Adipocyte (in vitro differentiated cells): ENCODE measurements at places on chromosomes 3 and 15.
A peak's percentile ranks its signal among the peaks of the same experiment; 100 is the strongest.

DNA sequence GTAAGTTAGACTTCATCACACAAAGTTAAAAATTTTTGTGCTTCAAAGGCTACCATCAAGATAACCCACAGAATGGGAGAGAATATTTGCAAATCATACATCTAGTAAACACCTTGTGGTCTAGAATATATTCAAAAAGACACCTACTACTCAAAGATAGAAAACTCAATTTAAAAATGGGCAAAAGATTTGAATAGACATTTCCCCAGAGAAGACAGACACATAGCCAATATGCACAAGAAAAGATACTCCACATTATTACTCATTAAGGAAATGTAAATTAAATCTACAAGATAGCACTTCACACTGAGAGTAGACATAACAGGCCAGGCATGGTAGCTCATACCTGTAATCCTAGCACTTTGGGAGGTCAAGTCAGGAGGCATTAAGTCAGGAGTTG is 87.8 kb upstream of the MANF start:
- DNase-seq, result no peak

- DNase-seq, result no peak
Observed at GRCh38 chr3:119632216-119632615, 28.2 kb downstream of the POPDC2 start.

DNA sequence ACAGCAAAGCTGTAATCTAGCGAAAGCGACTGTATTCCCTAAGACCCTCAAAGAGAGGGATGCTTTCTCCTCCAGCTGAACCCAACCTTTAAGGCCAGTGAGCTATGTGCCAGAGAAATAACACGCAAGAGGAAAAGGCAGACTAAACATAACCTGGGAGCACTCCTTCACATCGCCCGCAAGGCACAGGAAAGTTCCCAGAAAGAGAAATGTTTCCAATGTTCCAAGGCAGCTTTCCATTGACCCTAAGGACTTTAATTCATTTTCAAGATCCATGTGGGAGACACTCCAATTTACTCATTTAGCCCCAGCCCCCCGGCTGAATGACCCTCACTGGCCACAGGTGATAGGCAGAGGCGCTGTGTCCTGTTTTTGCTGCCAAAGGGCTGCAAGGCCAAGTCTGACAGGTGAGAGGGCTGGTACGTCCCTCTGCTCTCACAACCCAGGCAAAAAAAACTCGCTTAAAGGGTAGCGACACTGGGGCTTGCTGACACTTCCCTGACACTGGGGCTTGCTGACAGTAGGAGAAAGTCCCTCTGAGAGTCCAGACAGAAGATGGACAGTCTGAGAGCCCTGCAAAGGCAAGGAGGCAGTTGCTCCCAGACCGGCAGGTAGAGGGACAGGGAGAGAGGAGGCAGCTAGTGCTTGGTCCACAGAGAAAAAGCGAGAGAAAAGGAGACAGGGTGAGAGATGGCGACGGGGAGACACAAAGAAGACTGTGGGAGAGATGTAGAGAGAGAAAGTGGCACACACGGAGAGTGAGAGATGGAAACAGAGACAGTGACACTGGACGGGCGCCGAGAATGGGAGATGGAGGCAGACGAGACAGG is 702 bp downstream of the ARHGEF3 start:
- no peak for DNase-seq

GRCh38 chr15:74453925-74454763 is 6.8 kb downstream of the UBL7 start:
- no peak for DNase-seq

GRCh38 chr3:114104414-114104813 is 47.9 kb downstream of the QTRT2 start:
- peak; percentile 22 for DNase-seq

DNA sequence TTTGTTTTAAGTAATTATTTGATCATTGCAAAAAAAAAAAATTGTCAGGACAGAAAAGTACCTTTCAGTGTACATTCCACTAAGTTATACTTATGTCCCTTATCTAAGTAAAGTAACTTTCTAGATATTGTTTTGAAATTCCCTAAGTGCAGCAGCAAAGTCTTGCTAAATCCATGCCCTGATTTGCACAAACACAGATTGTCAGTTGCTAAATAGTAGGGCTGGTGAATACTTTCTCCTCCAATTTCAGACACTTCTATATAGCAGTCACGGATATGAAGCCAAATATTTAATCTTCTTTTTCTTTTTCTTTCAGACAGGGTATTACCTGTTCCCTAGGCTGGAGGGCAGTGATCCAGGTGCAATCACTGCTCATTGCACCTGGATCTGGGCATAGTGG is 12.9 kb downstream of the LRRC2 start:
- peak; percentile 73 for DNase-seq

GRCh38 chr3:118963711-118964110 is 70.9 kb downstream of the IGSF11 start:
- no peak for DNase-seq

GRCh38 chr3:42819351-42819965 is 10.2 kb downstream of the ACKR2 start:
- no peak for DNase-seq

- DNase-seq, result peak; percentile 39
Observed at GRCh38 chr15:66927201-66928077, 138.0 kb upstream of the SMAD3 start.

DNA sequence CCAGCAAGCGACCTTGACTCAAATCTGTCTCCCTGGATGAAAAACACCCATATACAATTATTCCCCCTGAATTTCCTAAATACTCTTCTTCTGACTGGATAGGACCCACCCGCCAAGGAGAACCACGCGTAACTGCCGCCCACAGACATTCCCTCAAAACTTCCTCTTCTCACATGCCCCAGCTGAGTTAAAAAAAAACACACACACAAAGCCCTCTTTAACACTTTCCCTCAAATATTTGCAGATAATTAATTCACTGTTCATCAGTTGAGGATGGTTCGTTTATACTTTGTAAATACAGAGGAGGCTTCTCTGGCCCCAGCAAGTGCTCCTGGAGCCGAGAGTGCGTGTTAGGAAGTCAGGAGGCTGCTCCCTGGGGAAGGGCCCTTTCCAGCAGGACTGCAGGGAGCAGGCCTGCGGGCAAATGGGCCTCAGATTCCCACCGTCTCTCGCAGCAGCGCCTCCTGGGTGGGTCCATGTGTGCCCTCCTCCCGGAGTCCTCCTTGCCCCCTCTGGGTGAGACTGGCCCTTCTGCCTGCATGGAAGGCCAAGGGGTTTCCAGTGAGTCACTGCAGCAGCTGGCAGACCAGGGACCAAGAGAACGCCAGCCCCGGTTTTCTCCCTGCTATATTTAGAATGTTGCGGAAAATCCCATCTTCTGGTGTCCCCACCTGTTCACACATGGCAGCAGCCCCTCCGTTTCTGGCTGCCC is 46.8 kb downstream of the MGLL start:
- peak; percentile 88 for DNase-seq

- DNase-seq, result no peak
Observed at GRCh38 chr15:73799466-73799865, 46.3 kb upstream of the INSYN1 start.

DNA sequence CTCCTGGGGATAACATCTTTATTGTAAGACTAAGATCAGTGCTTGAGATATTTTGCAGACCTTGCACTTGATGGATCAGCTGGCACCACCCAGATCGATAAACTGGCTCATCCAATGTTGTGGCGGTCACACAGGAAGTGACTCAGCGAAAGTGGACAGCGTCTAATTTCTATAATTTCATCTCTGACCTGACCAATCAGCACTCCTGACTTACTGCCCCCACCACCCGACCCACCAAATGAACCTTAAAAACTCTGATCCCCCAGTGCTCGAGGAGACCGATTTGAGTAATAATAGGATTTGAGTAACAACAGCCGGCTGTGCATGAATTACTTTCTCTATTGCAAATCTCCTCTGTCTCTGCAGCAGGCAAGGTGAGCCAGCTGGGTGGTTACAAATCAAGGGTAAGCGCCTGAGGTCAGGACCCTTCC is 62.7 kb upstream of the RNU6-1 start:
- no peak for DNase-seq

DNA sequence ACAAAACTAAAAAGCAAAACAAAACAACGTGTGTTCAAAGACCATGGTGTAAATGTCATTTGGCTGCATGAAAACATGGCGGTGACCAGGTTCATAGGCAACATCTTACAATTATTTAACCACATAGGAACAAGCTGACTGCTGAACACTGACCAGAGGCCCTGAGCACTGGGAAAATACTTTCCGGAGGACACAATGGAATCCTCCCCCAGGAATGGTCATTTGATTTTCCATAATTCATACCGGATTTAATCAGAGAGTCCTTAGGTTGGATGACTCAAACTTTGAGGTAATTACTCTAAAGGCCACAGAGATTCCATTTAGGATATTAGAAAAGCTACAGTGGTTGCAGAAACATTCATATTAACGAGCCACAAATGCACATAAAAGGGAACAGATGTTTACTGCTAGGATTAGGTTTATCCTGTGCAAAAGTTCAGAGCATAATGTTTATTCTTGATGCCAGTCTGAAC is 254.7 kb downstream of the NR1D2 start:
- peak; percentile 78 for DNase-seq

- no peak for DNase-seq
Observed at GRCh38 chr15:39774688-39775267, 7.9 kb downstream of the FSIP1 start.

DNA sequence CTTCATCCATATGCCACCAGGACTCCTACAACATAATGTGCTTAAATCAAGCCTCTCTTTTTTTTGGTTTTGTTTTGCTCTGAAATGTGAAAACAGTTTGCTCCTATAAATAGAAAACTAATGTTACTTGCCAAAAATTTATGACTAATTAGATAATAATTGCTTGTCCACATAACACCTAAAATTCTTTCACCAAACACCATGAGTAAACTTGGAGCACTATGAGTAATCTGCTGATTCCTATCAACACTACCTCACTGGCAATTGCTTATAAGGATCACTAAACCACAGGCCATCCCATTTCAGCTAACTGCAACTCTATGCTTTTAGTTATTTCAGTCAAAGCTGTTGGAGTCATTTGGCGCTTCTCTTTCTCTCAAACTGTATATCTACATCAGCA is 252.7 kb downstream of the EPHA3 start:
- DNase-seq, result peak; percentile 6

GRCh38 chr15:84001037-84001436 is 234.5 kb upstream of the GOLGA6L4 start:
- no peak for DNase-seq

DNA sequence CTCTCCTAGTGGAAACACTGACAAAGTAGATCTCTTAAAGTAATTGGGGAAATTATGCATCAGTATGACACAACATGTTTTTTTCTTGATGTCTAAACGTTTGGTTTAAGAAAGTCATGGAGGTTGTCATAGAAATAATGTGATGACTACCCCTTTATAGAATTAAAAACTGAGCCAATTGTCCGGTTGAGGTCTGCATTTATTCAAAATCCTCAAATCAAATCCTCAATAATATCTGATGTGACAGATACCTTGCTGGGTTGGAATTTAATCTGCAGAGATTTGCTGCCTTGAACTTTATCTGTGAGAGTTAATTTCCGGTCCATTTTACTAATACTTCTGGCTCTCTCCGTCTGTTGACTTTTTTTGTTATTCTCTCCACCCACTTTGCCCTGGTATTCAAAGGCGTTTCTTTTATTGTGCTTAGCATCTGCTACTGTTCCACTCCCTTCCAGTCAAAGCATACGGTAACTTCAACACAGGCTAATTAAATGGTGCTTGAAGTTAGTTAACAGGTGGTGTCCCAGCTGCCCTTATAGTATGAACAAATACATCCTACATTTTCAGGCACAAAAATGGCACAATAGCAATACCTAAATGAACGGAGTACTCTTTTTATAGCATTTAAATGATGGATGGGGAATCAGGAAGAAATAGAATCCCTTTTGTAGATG is 628.3 kb downstream of the ROBO1 start:
- DNase-seq, result peak; percentile 12

- peak; percentile 42 for DNase-seq
Observed at GRCh38 chr15:84929795-84930603, 45.5 kb downstream of the SLC28A1 start.

- DNase-seq, result peak; percentile 47
Observed at GRCh38 chr3:149377408-149378364, at the start of gene TM4SF1. TM4SF1 (minus strand) TSS chr3:149377649; CDS start chr3:149377547, 102 bp downstream.

GRCh38 chr15:32994810-32995424 is 199.6 kb downstream of the FMN1 start:
- peak; percentile 83 for DNase-seq

DNA sequence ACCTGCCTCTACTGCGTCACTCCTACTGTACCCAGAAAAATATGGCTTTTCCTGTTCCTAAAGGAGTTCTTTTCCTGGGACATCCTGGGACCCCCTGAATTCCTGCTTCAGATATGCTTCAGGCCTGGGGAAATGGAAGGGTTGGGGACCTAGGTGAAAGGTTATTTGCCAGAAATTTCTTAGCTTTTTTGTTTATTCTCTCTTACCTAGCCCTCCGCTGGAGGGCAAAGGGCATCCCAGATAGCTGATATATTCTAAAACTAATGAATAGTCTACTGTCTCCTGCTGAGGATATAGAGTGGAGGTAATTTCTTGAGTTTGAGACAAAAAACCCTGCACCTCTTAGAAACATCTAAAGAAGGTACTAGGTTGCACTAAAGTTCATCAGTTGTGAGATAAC is 3.6 kb upstream of the ZNF148 start:
- DNase-seq, result no peak

- no peak for DNase-seq
Observed at GRCh38 chr3:155960060-155960459, 89.6 kb downstream of the GMPS start.

DNA sequence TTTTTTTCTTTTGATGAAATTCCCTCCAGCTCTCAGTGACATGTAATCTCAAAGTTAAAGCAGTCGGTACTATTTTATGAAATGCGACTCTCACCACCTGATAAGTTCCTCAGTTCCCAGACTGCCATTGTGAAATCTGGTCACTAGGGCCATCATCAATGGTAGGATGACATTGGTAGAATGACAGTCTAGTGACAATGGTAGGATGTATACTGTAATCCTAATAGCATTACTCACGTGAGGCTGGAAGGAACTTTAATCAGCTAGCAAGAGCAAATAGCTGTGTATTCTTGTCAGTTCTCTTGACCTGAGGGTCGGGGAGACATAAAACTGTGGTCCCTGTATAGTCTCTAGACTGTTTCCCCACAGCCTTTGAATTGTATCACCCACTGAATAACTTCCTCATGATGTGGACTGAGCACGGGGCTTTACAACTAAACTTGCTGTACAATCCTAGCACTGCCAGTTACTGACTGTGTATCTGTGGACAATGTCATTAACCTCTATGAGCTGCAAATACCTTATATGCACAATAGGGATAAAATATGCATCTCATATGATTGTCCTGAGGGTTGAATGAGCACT is 23.2 kb downstream of the TRAT1 start:
- DNase-seq, result no peak

GRCh38 chr15:58307313-58307961 is 124.4 kb upstream of the LIPC start:
- peak; percentile 33 for DNase-seq

DNA sequence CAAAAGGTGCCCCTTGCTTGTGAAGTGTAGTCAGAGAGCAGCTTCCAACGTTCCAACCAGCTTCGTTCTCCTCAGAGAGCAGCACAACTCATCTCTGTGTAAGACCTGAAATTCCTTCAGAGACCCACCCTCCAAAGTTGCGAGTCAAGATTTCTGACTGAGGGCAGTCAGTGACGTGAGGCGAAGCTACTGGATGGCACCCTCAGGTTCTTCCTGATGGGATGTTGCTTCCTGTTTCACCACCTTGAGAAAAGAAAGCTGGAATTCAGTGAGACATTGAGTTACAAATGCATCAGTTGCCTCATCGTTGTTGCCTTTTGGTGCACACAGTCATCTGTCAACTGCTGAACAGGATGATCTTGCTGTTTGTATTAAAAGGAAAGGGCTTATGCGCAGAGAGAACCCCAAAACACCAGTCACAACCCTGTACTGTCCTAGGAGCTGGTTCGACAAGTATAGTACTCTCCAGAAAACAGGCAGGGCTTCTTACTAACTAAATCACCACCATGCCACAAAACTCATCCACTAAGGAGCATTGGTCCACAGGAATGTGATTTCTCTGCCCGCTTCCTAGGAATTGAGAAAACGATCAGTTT is at the start of gene CERS3:
Gene CERS3, minus strand, starts transcription at position 118 of the 596 bp plus-strand sequence. CDS start 27,101 bp downstream, outside the sequence.
- no peak for DNase-seq
